ENCODE measurements at places on chromosomes 13 and 19.

- no peak for DNase-seq
These were observed 324.6 kb downstream of the KLF12 start for GRCh38 chr13:73809561-73809960.

- DNase-seq: no peak
These were observed 109.6 kb downstream of the TEX26 start for GRCh38 chr13:31042049-31042448.

- no peak for DNase-seq
These were observed 4.9 kb upstream of the GIPC3 start for GRCh38 chr19:3580156-3580934.

- DNase-seq: no peak
These were observed 8.1 kb upstream of the FFAR2 start for GRCh38 chr19:35439921-35440320.

GRCh38 chr13:40453351-40454021 is 213.0 kb downstream of the FOXO1 start:
- no peak for DNase-seq

- no peak for DNase-seq
These were observed 591 bp downstream of the DOHH start for GRCh38 chr19:3499738-3500428.

DNA sequence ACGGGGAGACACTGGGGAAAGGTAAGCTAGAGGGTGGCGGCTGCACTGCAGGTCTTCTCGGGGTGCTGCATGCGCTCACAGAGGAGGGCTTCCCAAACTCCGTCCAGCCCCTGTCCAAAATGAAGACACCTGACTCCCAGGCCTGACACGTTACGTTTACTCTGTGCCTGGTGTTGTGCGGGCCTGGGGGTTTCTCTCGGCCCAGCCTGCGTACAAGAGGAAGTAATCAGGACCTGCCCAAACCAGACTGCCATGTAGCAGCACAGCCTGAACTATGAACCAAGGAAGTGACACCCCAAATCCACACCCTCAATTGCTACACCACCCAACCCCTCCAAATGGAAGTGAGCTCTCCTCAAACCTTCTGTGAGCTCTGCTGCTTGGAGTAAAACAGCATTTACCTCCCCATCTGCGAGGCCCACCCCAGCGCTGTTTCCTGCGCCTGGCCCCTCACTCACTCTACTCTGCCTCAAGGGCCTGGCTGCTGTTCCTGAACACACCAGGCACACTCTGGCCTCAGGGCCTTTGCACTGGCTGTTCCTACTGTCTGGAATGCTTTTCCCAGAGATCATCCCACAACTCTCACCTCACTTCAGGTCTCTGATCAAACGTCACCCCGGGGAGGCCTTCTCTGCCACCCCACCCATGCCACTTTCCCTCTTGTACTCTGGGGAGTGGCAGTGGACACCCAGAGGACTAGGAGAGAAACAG is 3.0 kb downstream of the HSPBP1 start:
- no peak for DNase-seq

- no peak for DNase-seq
These were observed 8.5 kb downstream of the MOB3A start for GRCh38 chr19:2087621-2088100.

All from NCI-H2081 treated with DMSO at 0.1 percent for 48 hours (cell line).